ENCODE measurements at places on chromosomes 2 and 18.

- no peak for DNase-seq
Measured at GRCh38 chr2:150279686-150280085, 207.8 kb downstream of the RND3 start.

DNA sequence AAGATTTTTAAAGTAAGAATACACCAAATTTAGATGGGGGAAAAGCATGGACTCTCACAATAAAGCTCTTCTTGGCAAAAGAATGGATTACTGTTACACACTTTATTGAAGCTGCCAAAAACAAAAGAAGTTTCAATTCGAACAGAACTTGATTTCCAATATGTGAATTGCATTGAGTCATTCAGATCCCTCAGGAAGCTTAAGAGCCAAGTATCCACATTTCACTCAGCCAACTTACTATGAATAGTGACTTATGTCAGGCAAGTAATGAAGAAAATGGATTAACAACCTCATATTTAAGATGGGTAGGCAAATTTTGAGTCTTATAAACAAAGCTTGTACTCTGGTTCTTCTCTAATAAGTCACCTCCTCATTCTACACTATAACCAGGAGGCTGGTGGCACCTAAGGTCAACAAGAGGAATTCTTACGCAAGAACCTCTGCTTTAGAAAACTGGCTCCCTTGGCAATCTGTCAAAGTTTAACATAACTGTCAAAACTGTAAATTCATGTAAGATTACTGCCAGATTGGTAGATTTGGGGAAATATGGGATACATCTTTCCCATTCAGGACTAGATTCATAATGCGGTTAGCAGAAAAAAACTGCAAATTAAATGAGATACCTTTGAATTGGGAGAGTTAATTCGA, 6.0 kb downstream of the HADHA start:
- DNase-seq = no peak

- DNase-seq = peak; percentile 28
Measured at GRCh38 chr18:26548415-26549262, at the start of gene KCTD1. KCTD1 (minus strand) TSS chr18:26548553; CDS start chr18:26548536, 17 bp downstream.

- DNase-seq = no peak
Measured at GRCh38 chr2:105587637-105588036, 157.1 kb upstream of the NCK2 start.

DNA sequence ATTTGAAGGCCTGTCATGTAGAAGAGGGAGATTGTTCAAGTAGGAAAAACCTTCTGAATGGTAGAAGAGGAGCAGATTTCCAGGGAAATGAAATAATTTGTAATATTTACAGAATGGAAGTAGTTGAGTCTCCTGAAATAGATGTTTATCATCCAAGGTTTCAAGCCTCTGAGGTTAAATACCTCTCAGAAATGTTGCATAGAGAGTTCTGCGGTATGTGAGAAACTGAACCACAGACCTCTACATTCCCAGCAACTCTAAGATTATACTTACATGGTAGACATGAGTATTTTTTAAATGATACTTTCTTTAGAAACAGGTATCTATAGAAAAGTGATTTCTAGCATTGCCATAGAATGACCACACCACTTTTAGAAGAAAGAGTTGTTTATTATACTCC, 379.8 kb upstream of the FANCL start:
- no peak for DNase-seq

DNA sequence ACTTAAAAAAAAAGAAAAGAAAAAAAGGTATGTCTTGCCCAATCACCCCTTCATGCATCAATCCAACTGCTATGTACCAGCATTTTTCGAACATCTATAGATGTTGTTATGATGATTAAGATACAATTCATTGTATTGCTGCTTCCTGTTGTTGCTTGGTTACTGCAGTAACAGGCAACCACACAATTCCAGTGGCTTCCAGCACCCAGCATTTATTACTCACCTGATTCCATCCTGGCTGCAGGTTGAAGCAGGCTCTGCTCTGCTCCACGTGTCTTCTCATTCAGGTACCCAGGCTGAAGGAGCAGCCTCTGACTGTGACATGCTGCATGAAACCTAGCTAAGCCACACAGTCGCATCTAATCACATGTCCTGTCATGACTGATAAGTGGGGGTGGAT, 196.9 kb downstream of the INO80D start:
- DNase-seq = no peak

GRCh38 chr2:234991793-234992192, 40.0 kb downstream of the SH3BP4 start:
- DNase-seq = no peak

GRCh38 chr2:70832386-70832785, 3.2 kb downstream of the CD207 start:
- no peak for DNase-seq

DNA sequence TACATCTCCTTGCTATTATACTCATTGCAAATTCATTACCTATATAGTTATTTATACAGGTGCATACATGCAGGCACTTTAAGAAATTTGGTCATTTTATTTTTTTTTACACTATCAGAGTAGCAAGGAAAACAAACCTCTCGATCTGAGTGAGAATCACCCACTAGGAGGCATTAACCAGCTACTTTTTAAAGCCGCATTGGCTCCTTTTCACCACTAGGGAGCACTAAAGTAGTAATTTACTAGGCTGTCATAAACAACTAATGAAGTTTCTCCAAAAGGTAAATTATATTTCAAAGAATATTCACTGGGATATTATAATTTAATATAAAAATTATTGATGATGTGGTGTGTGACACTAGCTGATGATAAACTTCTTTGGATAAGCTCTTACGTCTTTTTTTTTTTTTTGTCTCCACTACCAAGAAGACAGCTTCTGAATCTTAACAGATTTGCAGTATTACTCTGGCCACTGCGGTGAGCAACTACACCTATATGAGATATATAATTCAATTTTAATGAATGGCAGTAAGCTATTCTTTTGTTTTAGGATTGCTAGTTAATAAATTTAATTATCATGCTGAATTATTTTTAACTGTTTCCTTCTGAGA, 101.9 kb downstream of the NOL4 start:
- DNase-seq = no peak

- no peak for DNase-seq
Measured at GRCh38 chr18:36718705-36719328, 110.0 kb downstream of the TPGS2 start.

DNA sequence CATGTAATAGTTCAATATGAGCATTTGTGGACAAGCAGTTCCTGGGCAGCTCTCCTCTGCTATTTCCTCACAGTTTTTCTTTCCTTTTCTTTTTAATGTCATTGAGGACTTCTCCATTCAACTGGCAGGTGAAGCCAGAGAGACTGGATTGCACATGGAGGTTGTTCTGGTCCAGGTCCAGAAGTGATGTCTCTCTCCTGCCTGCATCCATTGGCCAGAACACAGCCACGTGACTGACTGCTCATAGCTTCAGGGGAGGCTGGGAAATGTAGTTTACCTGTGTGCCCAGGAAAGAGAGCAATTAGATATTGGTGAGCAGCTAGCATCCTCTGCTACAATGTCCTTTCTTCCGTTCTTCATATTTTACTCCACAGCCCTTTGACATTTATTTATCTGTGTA, 20.2 kb upstream of the ADAM23 start:
- no peak for DNase-seq

- DNase-seq = no peak
Measured at GRCh38 chr2:191515551-191515950, 162.4 kb upstream of the NABP1 start.

GRCh38 chr2:161576421-161576820, 47.8 kb upstream of the SLC4A10 start:
- DNase-seq = no peak

GRCh38 chr2:61988462-61989366, 83.2 kb downstream of the COMMD1 start:
- DNase-seq = no peak

DNA sequence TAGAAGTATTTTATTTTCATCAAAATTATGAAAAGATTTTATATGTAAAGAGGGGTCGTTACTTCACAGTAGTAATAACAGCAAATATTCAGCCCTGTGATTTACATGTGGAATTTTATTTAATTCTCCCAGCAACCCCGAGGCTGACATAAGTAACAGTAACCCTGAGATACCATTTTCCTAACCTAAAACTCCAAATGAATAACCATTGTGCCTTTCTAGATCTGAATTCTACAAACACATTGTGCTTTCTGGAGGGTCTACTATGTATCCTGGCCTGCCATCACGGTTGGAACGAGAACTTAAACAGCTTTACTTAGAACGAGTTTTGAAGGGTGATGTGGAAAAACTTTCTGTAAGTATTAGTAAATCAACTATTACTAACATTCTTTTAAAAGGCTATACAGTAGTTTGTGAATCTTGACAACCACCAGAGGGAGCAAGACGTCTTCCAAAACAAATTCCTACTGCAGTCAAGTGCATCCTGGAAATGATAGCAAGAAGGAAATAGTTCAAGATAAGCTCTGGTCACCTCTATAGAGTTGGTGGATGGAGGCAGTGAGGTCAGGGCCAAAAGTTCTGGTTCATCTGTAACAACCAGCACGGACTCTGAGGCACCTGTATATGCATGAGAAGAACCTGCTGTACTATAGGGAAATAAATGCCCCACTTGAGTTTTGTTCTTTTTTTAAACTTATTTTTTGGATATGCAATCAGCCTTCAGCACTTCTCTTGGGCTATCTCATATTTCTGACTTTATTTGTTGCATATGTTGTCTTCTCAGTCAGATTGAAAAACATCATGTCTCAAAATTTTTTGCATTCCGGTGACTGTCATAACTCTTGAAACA, 37.4 kb downstream of the ACTR2 start:
- no peak for DNase-seq

GRCh38 chr18:68940039-68940438, 142.2 kb downstream of the CCDC102B start:
- no peak for DNase-seq

DNA sequence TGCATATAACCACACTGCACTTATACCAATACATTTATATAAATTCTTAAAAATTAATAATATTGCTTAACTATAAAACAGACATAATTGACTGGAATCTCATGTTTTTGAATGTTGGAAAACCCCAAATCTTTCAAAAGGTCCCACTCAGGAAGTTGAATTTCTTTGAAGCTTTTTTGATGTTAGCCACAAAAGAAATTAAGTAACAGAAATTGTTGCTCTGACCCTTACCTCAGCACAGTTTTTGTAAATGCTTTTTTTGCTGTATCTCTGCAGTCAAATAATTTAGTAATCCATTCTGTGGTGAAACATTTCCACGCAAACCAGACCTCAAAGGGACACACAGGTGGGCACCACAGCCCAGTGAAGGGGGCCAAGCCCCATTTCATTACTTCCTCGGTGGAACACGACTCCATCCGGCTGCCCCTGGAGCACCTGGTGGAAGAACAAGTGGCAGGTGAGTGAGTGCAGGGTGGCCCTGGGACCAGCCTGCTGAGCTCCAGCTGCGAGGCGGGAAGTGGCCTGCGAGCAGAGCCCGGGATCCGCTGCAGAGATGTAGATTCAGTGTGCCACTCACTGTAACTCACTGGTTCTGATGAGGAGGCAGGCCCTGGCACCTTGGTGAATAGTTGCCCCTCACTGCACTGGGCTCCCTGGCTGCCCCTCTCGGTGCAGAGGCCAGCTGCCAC, 8.4 kb downstream of the SCLY start:
- no peak for DNase-seq

DNA sequence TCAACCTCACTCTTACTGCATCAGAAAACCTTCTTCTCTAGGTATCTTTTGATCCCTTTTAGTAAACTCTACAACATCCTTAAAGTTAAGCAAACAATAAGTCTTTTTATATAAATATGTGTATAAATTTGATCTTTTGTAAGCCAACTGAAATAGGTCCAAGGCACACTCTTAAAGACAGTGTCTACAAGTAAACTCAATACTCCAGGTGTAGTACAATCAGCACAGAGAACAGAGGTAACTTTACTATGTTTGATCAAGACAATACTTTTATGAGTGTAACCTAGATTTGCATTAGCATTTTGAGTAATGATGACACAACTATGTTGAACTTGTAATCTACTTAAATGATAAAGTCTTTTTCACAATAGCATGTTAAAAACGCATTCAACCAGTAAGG, 593.1 kb upstream of the CHAC2 start:
- DNase-seq = no peak

DNA sequence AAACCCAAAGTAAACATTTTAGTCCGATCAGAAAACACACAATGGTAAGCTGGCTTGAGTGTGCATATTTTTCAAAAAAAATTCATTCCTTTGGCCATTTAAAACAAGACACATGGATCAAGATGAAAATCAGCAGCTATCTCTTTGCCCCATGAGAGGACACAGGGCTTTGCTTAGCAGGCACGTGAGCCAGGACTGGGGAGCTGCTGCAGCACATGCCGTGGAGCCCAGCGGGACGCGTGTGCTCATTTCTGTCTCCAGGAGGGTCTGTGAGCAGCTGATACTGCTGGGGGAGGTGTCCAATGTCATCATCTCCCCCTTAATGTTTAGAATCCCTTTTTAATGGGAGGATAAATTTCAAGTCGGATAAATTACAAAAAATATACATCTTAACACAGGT, 49.8 kb upstream of the CNGA3 start:
- DNase-seq = no peak

DNA sequence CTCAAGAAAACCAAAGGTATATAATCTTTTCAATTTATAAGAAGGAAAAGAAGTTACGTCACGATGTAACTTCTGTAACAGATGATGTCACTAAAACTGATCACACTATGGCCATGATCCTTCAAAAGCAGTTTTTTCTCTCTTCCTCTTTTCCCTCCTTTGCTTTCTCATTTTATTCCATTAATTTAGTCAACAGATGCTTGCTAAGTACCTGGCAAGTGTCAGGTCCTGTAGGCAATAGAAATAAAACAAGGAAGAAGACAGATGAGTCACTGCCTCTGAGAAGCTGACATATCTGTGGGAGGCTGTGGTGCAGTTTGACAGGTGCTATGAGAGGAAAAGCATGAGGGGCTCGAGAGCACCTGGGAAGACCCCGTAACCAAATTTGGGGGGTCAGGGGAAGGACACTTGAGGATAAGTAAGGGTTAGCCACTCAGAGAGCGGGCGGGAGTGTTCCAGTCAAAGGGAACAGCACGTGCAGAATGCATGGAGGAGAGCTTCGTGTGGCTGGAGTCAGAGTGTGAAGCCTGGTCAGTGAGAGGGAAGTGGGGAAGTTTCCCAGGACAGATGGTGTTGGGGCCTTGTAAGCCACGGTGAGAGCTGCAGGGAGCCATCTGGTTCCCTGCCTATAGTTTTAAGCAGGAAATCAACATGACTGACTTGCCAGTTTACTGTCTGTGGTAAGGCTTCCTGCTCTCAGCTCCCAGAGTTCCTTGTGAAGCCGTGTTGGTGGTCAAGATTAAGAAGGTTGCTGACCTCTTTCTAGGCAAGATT, 198.8 kb upstream of the FOSL2 start:
- DNase-seq = no peak

DNA sequence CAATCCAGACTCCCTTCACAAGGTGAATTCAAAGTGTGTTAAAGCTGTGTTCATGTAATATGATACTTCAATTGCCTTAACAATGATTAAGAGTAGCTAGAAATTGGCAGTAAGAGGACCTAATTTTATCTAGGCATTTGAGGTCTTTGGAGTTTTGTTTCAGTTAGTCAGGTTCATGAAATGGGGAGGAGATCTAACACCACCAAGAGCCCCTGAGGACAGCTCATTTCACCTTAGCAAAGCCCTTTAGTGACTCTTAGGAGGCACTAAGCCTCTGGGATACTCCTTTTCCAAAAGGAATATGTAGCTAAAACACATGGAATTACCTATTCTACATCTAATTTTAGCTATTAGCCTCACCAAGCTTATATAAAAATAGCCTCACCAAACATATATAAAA, 716.5 kb upstream of the RAB6C start:
- no peak for DNase-seq

- no peak for DNase-seq
Measured at GRCh38 chr18:71020342-71021029, 731.6 kb downstream of the SOCS6 start.

GRCh38 chr2:162022290-162022945, 51.6 kb downstream of the DPP4 start:
- no peak for DNase-seq

- no peak for DNase-seq
Measured at GRCh38 chr2:22486343-22486742, 898.6 kb upstream of the KLHL29 start.
